ENCODE measurements at places on chromosomes 5 and 9.
A peak's percentile ranks its signal among the peaks of the same experiment; 100 is the strongest.

- no peak for DNase-seq
These were observed 61.3 kb downstream of the LHFPL2 start for GRCh38 chr5:78587081-78587774.

DNA sequence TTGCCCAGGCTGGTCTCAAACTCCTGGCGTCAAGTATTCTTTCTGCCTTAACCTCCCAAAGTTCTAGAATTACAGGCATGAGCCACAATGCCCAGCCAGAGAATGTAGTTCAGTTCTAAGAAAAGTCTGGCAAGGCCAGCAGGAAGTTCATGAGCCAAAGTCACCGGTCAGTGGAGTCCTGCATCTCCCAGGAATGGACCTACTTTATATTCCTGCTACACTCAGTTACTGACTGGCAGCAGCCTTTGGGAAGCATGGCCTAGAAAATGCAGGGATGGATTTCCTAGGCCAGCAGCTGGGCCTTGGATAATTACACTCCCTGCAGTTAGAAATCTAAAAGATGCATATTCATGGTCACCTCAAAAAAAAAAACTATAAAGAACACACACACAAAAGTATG lies 135.7 kb downstream of the CAAP1 start:
- no peak for DNase-seq

DNA sequence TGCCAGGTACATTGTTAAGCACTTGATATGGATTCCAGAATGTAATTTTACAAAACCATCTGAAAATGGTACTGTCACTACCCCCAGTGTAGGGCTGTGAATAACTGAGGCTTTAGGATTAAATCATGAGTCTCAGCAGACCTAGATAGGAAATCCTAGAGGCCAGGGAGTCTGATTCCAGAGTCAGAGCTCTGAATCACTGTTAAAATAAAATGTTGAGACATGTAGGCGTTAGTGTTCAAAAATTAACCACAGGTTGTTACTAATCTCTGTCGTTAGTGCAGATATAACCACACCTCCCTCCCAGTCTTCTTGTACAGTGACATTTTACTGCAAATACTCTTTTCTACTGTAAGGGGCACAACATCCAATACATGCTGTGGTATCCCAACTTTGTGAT lies 1828.8 kb downstream of the MAT2B start:
- no peak for DNase-seq

DNA sequence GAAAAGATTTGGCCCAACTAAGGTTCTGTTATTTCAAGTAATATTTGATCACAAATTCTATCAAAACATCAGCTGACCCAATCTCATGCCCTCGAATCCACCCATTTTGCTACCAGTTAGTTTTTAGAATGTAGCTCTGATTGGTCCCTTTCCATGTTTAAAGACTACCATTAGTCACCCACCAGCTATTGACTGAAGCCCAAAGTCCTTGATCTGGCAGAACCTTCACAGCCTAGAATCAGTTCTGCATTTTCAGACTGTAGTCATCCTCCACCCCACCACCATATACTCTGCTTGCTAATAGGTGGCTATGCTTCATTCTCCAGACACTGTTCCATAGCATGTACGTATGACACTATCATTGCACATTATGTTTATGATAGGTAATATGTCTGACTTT lies 182.2 kb upstream of the TARS1 start:
- DNase-seq = no peak

DNA sequence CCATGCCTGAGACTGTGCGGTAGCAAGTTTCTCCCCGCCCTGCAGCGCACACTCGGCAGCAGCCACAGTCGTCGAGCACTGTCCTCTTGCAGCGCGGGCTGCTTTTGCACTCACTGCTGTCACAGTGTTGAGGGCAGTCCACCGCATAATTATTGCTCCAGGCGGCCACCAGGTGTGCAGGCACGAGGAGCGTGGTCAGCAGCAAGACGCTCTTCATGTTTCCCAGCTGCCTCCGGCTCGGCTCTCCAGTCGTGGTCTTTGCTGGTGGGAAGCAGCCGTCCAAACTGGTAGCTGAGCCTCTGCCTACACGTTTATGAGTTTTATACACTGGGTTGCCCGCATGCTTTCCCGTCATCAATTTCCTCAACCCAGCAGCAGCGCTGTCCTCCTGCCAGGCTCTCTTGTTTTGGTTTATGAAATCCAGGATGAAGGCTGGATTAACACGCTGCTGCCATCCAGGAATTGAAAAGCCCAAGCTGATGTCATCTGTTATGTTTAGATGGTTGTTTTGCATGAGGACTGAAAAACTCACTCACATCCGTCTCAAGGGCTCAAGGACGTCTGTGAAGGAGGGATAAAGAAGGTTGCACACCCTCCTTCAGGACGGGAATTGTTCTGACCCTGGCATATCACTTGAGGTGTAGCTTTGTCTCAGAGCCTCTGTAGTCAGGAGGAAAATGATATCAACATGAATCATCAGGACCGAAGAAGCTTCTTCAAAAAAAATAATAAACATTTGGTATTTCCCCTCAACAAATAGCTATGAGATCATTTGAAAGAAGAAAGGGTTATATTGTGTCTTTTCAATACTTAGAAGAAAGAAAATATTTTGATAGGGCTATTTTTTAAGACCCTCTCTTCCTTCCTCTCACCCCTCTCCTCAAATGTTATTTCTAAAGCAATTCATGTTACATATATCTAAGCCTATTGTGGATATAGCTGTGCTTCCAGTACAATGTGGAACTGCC lies at the start of gene ESM1:
Gene ESM1 (minus strand): TSS at position 293 of the 968 bp plus-strand sequence. CDS start 76 bp downstream, at position 217.
- DNase-seq = no peak

- no peak for DNase-seq
These were observed 144.2 kb upstream of the RAI14 start for GRCh38 chr5:34511915-34512314.

GRCh38 chr9:135544981-135545635 lies 818 bp upstream of the OBP2A start:
- DNase-seq = no peak

DNA sequence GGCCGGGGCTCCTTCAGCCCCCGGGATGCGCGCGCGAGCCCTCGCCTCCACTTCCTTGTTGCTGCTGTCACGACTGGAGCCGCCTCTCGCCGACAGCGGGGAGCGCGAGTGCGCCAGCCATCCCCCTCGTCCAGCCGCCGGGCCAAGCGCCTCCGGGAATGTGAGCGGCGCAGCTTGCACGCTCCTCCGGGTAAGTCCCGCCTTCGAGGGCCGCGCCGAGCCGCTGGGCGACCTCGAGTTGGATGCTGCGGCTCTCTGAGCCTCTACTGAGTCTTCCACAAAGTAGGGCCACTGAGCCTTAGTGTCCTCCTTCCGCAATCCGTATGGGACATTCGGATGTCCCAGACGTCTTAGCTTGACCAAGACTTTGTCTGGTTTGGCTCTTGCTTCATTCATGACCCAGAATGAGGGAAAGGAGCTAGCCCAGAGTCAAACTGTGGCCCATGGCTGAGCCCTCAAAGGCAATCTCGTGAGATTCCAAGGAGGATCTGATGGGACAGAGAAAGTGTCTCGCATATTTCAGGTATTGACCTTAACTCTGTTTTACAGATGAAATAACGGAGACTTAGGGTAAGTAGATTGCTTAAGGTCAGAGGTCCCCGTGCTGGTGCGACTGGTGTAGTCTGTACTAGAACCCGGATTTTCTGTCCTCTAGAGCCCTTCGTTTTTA lies 586 bp downstream of the HMGXB3 start:
- DNase-seq = peak; percentile 1

DNA sequence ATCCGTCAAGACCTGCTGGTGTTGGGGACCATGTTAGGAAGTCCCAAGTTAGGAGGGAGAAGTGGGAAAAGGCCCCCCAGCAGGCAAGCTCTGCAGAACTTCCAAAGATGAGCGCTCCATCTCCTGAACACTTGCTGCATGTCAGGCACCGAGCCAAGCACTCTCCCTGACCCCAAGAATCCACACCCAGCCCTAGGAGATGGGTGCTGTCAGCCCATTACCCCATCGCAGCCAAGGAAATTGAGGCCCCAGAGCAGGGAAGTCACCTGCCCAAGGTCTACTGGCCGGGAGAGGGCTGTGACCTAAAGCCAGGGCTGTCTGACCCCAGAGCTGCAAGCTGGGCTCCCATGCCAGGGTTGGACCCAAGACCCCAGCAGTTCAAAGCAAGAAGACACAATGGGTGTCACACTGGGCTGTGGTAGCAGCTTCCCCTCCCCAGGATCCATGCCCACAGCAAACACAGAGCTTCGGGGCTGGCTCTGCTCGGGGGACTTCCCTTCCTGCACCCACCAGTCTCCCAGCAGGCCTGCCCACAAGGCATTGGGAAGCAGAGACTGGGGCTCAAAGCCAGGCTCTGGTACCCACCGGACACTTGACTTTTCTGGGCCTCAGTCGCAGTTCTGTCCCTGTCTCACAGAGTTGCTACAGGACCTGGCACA lies 13.5 kb downstream of the EEIG1 start:
- DNase-seq = no peak

DNA sequence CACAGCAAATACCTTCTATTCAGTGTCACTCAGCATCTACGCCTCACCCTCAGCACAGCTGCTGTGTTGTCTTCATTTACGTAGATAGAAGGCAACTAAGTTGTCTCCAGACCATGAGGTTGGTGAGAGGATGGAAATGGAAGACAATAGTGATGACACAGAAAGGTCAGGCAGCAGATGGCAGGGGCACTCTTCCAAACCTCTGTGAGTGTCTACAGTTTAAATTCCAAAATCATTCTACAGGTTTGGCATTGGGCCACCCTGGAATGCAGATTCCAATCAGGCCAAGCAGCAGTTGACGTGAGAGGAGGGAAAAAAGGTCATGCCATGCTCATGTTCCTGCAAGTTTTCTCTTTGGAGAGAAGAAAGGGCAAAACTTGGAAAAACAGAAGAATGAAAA lies 68.7 kb upstream of the ADAMTSL1 start:
- DNase-seq = no peak

DNA sequence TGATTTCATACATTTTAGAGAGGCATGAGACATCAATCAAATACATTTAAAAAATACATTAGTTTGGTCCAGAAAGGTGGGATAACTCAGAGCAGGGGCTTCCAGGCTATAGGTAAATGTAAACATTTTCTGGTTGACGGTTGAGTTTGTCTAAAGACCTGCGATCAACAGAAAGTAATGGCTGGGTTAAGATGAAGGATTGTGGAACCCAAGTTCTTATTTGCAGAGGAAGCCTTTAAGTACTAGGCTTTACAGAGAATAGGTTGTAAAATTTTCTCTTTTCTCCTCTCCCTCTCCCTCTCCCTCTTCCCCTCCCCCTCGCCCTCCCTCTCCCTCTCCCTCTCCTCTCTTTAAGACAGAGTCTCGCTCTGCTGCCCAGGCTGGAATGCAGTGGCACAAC lies 50.8 kb downstream of the PTTG1 start:
- no peak for DNase-seq

GRCh38 chr5:174454464-174454863 lies 269.9 kb upstream of the MSX2 start:
- DNase-seq = no peak

DNA sequence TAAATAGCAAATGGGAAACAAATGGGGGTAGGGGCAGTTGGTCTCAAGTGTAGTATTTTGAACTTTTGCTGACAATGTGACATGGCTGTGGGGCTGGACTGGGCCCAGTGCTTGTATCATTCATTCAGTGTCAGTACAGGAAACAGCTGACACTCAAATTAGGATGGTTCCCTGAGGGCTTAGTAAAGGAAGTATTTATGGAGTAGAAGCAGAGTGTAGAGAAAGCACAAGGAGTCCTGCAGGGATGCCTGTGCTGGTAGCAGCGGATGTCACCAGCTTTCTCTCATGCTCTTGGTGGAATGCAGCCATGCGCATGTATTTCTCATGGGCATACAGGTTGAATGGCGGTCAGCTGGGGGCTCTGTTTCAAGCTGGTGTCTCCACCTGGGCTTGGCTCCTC lies 72.9 kb upstream of the SLC44A1 start:
- DNase-seq = no peak

GRCh38 chr9:4787876-4788275 lies 4.9 kb upstream of the RCL1 start:
- no peak for DNase-seq

DNA sequence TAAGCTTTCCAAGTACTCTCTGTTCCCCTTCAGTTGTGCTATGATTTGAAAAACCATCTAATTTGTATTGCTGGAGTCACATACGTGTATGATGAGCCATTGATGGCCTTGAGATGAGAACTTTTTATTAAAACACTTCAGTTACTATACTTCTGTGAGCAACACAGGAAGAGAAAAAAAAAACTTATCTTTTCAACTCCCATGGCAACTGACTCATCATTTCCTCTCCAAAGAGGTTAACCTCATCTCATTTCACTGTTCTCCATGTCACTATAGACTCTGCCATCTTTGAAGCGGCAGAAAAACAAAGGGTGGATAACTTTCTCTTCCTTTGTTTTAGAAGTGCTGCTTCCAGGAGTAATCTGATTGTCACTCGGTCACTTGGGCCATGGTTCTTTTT lies 104.3 kb upstream of the PCSK1 start:
- peak; percentile 1 for DNase-seq

- no peak for DNase-seq
These were observed 8.4 kb downstream of the COX7C start for GRCh38 chr5:86626149-86626548.

Measured in activated CD4-positive, CD25-positive, alpha-beta regulatory T cell treated with anti-CD3 and anti-CD28 coated beads, Interleukin-2, amount 50 U/mL, for 16 hours (primary cell).